ENCODE measurements at places on chromosomes 5 and 9.

DNA sequence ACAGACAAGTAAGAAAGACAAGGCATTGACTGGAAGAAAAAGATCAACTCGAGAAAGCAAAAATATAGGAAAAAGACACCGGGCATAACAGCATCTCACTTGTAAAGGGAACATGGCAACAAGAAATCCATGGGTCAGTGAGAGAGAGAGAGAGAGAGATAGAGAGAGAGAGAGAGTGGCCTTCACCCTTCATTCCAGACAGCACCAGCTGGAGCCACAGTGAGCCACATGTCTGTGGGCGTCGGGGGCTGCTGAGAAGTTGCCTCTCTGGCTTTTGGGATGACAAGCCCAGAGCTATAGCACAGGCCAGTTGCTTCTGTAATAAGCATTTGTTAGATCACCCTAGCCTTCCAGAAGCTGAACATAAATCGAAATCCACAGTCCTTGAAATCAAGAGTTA, 20.3 kb upstream of the ENC1 start:
- no peak for DNase-seq

- DNase-seq, result peak; percentile 95
These were observed 107.5 kb downstream of the NDFIP1 start for GRCh38 chr5:142215915-142216681.

- no peak for DNase-seq
These were observed 138.8 kb downstream of the ADAMTS16 start for GRCh38 chr5:5278815-5279381.

GRCh38 chr5:32274548-32275395, 38.0 kb downstream of the MTMR12 start:
- DNase-seq, result no peak

GRCh38 chr5:45696206-45696836, at the start of gene HCN1:
TSS of gene HCN1 (minus strand) at chr5:45696380.
- peak; percentile 88 for DNase-seq

- DNase-seq, result peak; percentile 55
These were observed 185.3 kb upstream of the WWC1 start for GRCh38 chr5:168106008-168106761.

- no peak for DNase-seq
These were observed 356.8 kb downstream of the SPOCK1 start for GRCh38 chr5:137142346-137142745.

- peak; percentile 84 for DNase-seq
These were observed 483 bp downstream of the G3BP1 start for GRCh38 chr5:151772029-151772845.

- DNase-seq, result peak; percentile 85
These were observed 2.1 kb downstream of the CCNO start for GRCh38 chr5:55231029-55231918.

DNA sequence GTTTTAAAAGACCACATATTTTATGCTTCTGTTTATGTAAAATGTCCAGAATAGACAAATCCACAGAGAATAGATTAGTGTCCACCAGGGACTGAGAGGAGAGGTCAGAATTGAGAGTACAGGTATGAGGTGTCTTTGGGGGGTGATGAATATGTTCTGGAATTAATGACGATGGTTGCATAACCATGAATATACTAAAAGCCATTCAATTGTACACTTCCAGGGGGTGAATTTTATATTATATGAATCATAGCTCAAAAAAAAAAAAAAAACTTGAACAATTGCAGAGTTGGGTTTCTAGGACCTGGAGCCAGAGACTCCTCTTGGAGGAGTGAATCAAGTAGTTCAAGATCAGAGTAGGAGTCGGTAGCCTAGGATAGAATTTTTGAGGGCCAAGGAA, 57.8 kb upstream of the RUSC2 start:
- no peak for DNase-seq

- peak; percentile 87 for DNase-seq
These were observed 321.6 kb downstream of the CEMIP2 start for GRCh38 chr9:71446473-71447411.

- peak; percentile 73 for DNase-seq
These were observed 5.9 kb downstream of the FAM78A start for GRCh38 chr9:131270171-131271015.

GRCh38 chr9:89993678-89994630, 389.1 kb downstream of the GADD45G start:
- DNase-seq, result no peak

DNA sequence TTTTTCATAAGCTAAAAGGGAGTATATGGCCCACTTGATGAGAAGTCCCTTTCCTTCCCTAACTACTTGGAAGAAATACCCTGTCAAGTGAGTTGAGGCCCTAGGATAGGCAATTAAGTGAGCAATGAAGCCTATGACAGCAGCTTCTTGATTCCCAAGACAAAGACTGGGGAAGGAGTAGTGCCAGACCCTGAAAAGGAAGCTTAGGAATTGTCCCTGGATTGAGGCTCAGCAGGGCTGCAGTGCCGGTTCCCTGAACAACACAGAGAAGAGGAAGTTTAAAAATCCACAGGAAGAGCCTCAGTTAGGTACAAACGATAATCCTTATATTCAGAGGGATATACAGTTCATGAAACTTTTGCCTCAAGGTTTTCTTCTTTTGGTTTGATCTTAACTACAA, 61.8 kb upstream of the RAD23B start:
- DNase-seq, result no peak

DNA sequence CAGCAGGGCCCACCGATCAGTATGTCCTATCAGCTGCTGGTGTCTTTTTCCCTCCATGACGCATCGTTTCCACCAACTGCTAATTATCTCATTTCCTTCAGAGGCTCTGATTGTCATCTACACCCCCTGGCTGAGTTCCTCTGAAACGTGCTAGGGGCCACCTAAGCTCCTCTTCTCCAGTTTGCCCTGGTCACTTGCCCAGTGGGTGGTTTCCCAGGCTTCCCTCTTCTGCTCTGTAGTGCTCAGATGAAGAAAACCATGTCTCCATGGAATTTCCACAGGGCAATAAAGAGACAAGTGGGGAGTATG, 65.3 kb downstream of the TSTD2 start:
- DNase-seq, result no peak

DNA sequence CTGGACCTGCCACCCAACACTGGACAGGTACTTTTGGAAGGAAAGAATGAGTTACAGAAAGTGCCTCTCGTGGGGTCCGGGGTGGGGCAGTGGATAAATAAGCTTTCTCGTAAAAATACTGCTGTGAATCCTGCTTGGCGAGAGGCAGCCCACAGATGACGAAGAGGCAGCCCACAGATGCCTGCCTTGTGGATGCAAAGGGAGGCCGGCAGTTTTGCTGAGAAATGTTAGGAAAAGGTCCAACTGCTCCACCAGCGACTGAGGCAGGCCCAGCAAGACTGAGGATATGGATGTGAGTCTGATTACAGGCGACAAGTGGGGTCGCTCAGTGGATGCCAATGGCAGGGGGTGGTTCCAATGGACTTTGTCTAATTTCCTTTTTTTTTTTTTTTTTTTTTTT, 79.1 kb upstream of the PPP1R26 start:
- DNase-seq, result no peak

DNA sequence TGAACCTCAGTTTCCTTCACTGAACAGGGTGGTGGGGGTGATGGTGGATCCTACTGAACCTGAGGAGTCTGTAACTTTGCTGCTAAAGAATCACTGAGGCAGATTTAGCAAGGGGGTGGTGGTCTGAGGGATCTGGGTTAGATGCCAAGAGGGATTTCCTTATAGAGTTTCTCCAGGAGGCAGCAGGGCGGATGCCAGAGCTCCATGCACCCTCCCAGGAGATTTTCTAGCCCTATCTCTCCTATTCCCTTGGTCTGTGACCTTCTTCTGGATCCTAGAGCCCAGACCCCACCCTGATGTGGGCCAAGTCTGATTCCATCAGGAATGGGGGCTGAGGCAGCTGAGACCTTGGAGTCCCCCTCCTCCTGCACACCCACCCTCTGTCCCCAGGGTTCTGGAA, 6.0 kb downstream of the PTGS1 start:
- peak; percentile 54 for DNase-seq

- no peak for DNase-seq
These were observed 75.7 kb upstream of the GLIS3 start for GRCh38 chr9:4375424-4376200.

GRCh38 chr9:105127863-105128220, 116.6 kb upstream of the SLC44A1 start:
- no peak for DNase-seq

DNA sequence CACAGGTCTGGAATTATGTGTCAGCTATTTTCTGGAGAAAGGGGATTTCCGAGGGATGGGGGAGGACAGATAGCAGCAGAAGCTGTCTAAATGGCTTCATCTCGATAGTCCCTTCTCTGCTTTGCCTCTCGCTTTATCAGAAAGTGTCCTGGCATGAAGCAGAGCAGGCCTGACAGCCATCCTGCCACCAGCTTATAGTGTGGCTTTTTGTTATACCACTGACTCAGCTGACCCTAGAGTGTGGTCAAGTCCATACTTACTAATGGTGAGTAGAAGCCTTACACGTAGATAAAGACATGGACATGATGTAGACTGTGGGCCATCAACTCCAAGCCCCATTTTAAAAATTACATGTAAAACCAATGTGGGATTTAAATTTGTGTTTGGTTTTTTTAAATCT, 50.0 kb downstream of the RCL1 start:
- no peak for DNase-seq

- DNase-seq, result peak; percentile 98
These were observed 48.5 kb downstream of the NEK6 start for GRCh38 chr9:124306098-124306735.

DNA sequence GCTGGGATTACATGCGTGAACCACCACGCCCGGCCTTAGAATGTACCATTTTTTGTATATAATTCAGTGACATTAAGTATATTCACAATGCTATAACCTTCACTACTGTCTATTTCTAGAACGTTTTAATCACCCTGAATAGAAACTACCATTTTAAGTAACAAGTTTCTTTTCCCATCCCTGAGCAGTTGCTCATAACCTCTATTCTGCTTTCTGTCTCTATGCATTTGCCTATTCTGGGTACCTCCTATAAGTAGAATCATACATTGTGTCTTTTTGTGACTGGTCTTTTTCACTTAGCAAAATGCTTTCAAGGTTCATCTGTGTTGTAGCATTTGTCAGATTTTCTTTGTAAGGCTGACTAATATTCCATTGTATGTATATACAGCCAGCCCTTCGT, 39.9 kb downstream of the DDX46 start:
- no peak for DNase-seq

GRCh38 chr5:66929281-66929680, 267.3 kb downstream of the CD180 start:
- DNase-seq, result no peak

- no peak for DNase-seq
These were observed 51.6 kb downstream of the MACROH2A1 start for GRCh38 chr5:135347392-135347791.

- DNase-seq, result no peak
These were observed 21.1 kb downstream of the CPEB4 start for GRCh38 chr5:173909199-173909598.

- DNase-seq, result no peak
These were observed 789.3 kb downstream of the SEMA5A start for GRCh38 chr5:8756498-8757084.

DNA sequence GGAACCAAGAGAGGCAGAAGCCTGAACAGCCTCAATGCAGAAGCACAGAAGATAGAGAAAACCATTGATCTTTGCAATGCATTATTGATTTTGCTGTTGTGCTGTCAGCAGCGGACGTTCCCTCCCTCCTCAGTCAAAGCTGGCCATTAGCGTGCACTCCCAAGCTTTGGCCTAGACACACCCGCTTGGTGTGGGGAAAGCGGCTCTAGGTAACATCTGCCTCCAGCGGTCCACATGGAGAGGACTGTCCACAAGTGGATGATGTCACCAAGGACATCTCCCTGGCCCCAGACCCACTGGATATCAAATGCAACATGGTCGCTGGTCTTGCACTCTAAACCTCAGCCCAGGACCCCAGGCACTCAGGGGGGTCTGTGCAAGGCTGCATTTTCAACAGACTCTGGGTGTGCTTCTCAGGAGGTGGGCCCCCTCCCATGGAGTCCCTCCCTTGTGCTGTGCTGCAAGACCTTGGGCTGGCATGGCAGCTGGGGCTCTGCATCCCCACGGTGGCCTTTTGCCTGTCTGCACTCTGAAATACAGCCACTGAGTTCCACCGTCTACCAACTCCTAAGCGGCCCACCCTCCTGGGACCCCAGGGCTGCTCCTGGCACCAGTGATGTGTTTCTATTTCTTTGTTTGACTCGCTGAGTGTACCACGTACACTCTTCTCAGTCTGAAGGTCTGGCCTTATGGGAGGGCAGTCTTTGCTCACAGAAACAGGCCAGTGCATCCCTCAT, 1.9 kb downstream of the SEMA4D start:
- DNase-seq, result no peak

DNA sequence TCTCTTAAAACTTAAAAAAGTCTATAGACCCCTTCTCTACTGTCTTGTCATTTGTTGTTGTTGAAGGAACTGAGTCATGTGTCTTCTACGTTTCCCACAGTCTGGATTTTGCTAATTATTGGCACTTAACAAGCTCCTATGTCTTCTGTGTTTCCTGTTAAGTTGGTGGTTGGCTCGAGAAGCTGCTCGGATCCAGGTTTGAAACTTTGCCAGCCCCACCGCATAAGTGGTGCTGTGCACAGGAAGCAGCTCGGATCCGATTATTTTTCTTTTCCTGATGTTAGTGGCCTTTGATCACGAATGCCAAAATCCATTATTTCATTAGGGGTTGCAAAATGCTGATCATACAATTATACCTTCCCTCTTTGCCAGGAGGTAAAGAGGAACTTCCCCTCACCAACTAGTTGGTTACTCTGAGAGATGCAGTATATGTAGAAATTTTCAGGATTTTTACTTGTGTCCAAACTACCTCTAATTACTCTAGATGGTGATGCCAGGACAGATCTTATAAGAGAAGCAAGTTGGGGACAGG, 186.5 kb downstream of the NSG2 start:
- DNase-seq, result no peak

GRCh38 chr5:67037171-67037570, 159.4 kb downstream of the CD180 start:
- DNase-seq, result no peak

- DNase-seq, result no peak
These were observed 2.6 kb upstream of the NSD1 start for GRCh38 chr5:177131019-177131320.

GRCh38 chr5:181184845-181185216, 20.2 kb downstream of the TRIM7 start:
- no peak for DNase-seq

GRCh38 chr9:38009035-38009501, 60.0 kb downstream of the SHB start:
- peak; percentile 69 for DNase-seq

DNA sequence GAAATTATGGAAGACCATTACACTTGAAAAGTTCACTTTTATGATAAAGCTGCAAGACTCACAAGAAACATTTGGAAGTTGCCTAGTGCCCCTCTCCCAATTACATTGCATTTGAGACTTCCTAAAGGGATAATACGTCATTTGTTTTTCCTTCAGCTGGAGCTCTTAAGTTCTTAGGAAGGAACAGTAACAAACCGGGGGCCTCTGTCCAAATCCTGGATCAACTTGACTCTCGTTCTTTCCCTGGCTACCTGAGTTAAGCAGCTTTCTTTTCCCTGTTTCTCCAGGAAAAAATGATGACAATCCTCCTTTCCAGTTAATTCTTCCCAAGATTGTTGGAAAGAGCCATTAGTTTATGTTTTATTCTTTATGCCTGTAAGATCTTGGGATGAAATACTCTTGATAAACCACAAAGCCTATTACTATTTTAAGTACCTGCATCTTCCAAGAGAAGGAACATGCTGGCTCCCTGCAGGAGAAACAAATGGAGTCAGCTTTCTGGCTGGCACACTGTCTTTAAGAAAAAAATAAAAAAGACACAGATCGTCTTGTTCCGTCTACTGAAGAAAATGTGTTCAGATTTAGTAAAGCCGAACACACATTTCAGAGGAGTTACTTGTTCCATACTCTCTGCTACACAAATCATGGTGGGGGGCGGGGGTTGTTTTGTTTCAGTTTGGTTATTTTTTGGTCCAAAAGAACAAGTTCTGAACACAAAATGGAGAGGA, 297.9 kb downstream of the EFNA5 start:
- no peak for DNase-seq

All from osteoblast (primary cell).